ENCODE measurements at places on chromosomes 12 and 14.

DNA sequence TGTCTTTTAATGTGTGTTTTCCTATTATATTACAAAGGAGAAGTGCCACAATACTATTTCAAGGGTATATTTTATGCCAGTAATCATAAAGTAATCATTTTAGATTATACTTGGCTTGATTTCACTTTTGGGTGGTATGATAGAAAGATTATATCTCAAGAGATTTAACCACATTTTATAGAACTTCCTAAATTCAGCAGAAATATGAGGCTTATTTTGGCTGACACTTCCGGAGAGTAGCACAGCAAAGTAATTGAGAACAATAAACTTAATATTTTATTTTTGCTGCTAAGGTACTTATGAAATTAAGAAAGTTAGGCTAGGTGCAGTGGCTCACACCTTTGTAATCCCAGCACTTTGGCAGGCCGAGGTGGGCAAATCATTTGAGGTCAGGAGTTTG lies 319.1 kb downstream of the NPAS3 start:
- DNase-seq = no peak

DNA sequence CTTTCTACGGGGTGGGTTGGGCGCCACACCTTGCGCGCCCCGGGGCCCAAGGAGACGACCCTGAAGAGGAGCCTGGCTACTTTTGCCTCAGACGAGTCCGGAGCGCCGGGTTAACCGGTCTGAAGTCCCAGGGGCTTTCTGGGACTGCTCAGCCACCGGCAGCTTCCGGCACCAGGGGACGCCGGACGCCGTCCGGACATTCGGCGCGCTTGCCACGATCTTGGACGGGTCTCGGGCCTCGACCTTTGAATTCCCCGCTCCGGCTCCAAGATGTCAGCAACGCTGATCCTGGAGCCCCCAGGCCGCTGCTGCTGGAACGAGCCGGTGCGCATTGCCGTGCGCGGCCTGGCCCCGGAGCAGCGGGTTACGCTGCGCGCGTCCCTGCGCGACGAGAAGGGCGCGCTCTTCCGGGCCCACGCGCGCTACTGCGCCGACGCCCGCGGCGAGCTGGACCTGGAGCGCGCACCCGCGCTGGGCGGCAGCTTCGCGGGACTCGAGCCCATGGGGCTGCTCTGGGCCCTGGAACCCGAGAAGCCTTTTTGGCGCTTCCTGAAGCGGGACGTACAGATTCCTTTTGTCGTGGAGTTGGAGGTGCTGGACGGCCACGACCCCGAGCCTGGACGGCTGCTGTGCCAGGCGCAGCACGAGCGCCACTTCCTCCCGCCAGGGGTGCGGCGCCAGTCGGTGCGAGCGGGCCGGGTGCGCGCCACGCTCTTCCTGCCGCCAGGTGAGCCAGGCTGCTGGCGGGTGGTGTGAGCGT lies at the start of gene ACOT4:
ACOT4 (plus strand) TSS at position 184 of the 760 bp plus-strand sequence; CDS start at position 271, 87 bp downstream.
- DNase-seq = peak; percentile 36

GRCh38 chr14:92385561-92385960 lies 62.6 kb downstream of the SLC24A4 start:
- no peak for DNase-seq

DNA sequence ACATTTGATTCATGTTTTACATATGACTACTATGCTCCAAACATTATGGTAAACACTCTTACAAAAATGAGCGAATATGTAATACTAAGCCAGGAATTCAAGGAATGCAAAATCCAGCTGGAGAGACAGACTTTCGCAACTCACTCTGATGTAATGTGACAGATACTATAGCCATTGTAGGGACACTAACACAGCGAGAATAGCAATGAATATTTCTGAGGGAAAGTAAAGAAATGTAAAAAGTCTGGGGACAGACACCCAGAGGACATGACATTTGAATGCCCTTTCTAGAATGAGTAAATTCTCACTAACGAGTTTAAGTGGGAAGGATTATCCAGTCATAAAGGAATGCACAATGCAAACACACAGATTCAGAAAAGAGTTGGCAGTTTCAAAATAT lies 121.9 kb downstream of the PIK3C2G start:
- no peak for DNase-seq

Data from suppressor macrophage treated with lipopolysaccharide for 4 hours (primary cell).